CD4-positive, alpha-beta T cell treated with Interleukin-4 for 4 hours (primary cell): ENCODE measurements at places on chromosomes 2 and 18.

DNA sequence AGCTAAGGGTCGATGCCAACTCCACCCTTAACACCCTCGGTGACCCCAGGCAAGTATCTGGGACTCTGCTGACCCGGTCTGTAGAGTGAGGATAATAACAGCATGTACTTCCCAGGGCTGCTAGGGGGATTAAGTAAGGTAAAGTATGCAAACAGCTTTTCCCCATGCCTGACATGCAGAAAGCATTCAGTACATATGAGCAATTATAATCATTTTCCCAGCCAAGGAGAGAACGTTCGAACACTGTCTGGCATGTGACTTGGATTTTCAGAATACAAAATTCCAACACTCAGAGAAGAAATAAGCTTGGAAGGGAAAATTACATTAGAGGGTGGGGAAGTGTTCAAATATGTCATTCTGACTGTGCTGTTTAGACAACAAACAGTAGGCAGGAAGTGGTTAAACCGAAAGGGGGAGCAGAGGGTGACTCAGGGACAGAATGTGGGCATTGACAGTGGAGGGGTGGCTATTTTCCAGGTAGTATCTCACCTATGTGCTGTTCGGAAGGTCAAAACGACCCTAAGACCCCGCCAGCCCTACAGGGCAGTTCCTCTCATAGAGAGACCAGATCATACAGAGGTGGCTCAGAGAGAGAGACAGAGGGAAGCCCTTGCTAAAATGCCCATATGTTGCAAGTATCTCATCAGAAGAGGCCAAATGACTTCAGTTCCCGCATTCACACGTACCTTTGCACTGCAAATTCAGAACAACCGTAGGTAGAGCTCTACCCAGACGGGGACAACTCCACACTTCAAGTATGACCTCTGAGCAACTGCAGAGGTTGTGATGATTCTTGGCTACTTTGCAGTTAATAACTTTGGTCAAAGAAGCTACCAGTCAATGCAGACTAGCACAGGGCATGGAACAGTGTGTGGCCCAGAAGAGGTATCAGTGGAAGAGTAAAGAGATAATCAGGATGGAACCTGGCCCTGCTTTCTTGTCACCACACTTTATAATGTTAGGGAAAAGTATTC is 14.8 kb downstream of the ASPRV1 start:
- DNase-seq, result peak; percentile 83

DNA sequence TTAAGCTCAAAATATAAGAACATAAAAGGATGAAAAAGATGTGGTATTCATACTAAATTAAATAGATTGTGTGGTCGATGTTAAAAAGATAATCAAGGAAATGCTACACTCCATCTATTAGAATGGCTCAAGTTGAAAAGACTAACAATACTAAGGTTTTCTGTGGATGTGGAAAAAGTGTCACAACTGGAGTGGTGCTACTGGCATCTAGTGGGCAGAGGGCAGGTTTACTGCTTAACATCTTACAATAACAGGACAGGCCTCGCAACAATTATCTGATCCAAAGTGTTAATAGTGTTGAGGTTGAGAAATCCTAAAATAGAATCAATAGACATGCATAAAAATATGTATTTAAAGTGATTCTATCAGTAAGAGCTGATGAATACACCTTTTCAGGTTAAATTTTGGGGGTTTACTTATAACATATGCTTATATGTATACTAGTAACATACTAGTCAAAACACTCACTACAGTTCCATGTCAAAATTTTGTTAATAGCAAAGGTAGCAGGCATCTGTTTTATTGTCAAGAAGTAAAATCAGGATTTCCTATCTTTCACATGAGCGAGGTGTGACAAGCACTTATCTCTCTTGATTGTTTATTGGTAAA is 91.5 kb upstream of the TMEFF2 start:
- no peak for DNase-seq

GRCh38 chr2:127859712-127860085 is 1.7 kb upstream of the POLR2D start:
- peak; percentile 58 for DNase-seq

GRCh38 chr2:25168256-25169072 is at the start of gene POMC:
POMC (minus strand) TSS chr2:25168580; CDS start chr2:25164772, 3,808 bp downstream.
- DNase-seq, result no peak

- no peak for DNase-seq
Observed at GRCh38 chr2:180990337-180990736, 9.9 kb downstream of the UBE2E3 start.

DNA sequence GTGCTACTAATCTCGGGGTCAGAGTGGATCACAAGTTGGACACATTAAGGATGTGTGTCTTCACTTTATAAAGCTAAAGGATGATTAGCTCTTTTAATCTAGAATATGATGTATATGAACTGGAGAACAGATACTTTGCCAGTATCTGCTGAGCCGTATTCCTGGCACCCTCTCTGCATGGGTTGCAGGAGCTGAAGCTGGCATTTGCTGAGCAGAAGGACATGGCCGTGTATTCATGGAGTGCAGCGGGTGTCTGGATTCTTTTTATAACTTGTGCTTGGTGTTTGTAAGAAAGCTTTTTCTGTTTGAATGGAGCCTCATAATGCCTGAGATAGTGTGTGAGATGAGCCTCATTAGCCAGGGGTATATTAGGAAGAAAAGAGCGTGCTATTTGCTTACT is 103.9 kb upstream of the MCFD2 start:
- DNase-seq, result no peak

GRCh38 chr18:44054514-44054913 is 626.2 kb upstream of the SETBP1 start:
- no peak for DNase-seq

- DNase-seq, result no peak
Observed at GRCh38 chr2:71889759-71890684, 257.6 kb downstream of the CYP26B1 start.

DNA sequence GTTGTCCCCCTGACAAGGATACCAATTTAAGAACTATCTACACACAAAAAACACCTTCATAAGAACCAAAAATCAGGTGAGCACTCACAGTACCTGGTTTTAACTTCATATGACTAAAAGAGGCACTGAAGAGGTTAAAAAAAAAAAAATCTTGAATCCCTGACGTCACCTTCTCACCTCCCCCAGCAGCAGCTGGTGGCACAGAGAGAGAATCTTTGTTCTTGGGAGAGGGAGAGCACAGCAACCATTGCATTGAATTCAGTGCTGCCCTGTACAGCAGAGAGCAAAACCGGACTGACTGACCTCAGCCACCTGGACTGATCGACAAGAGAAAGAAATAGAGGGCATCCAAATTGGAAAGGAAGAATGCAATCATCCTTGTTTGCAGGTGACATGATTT is 566.0 kb downstream of the TMX3 start:
- no peak for DNase-seq

GRCh38 chr2:148865512-148865911 is 9.5 kb upstream of the KIF5C start:
- no peak for DNase-seq

DNA sequence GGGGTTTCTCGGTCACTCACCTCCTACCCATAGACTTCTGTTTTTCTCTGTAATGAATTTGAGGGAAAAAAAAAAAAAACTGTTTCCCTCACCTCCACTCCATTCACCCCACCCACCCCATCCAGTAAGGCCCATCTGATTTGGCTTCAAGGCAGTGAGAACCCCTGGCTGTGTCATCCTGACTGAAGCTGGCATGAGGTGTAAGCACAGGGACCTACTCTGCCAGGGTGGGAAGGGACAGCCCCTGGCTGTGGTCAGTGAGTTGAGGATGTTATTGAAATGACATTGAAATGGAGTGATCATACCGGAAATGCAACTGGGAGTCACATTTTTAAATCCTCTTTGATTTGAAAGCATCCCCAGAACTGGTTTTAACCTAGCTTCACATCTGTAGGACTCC is 19.1 kb upstream of the BCL2L11 start:
- no peak for DNase-seq

DNA sequence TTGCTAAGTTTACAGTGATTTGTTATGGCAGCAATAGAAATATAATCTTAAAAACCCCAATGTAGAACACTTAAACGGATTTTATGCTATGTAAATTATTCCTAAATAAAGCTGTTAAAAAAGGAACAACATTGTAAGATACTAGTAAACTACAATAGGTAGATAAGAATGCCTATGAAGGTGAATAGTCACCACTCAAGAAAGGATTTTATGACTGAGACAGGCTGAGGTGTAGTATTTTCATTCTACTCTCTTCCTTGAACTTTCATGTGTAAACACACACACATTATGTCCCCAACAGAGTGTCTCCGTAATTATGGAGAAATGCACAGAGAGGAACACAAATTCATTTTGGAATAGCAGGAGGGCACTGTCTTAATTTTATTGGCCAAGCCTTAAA is 183.9 kb upstream of the ST6GAL2 start:
- no peak for DNase-seq

- DNase-seq, result no peak
Observed at GRCh38 chr2:100919316-100919715, 82.8 kb upstream of the RPL31 start.

- DNase-seq, result no peak
Observed at GRCh38 chr2:196957442-196957841, 30.9 kb upstream of the PGAP1 start.

GRCh38 chr2:2158189-2158826 is 172.8 kb downstream of the MYT1L start:
- no peak for DNase-seq

- DNase-seq, result no peak
Observed at GRCh38 chr2:128726911-128727310, 408.2 kb upstream of the HS6ST1 start.

DNA sequence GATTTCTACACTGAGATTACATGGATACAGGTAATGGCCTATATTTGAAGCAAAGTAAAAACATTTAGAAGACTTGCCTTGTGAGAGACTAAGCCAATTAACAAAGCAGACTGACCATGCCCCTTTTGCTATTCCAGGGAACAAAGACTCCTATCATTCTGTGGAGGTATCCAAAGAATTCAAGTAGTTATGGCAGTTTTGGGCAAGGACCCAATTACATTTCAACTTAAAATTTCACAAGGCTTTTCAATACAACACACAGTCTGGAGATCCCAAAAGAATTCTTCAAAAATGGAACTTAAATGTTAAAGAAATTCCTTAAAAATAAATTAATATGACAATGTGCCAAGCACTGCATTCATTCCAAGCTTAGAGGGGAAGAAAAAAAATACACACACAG is 109.2 kb upstream of the CHRNA1 start:
- DNase-seq, result no peak

- DNase-seq, result no peak
Observed at GRCh38 chr2:45932278-45932975, 281.0 kb downstream of the PRKCE start.

GRCh38 chr2:160505256-160505655 is 11.6 kb upstream of the RBMS1 start:
- DNase-seq, result no peak

DNA sequence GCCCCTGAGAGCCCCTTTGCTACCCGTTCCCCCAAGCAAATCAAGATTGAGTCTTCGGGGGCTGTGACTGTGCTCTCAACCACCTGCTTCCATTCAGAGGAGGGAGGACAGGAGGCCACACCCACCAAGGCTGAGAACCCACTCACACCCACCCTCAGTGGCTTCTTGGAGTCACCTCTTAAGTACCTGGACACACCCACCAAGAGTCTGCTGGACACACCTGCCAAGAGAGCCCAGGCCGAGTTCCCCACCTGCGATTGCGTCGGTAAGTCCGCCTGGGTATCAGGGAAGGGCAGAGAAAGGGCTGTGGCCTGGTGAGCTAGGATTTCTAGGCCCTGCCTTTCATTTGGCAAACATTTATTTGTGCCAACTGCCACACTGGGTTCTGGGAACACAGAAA is 63.4 kb downstream of the TET3 start:
- no peak for DNase-seq

- no peak for DNase-seq
Observed at GRCh38 chr2:121480826-121481225, 49.9 kb upstream of the RNU4ATAC start.

- DNase-seq, result no peak
Observed at GRCh38 chr2:27581417-27582128, 1.3 kb upstream of the ZNF512 start.

GRCh38 chr2:15634846-15635490 is 43.3 kb downstream of the DDX1 start:
- no peak for DNase-seq

DNA sequence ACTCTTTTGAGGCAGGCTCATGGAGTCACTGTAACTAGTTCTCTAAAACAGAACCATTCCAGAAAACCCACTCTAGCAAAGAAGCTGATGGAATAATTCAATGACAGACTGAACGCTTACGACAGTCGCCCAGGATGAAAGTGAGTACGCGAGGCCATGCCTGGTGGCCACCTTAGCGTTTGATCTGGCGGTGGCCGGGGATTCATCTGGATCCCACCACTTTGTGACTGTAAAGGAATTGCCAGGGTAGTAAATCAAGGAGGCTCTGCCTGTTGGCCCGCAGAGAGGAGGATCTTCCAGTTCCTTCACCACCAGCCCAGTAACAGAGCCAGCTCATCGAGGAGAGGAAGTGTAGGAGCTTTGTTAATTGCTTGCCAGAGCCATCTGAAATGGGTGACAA is 34.6 kb downstream of the GREB1 start:
- no peak for DNase-seq

- no peak for DNase-seq
Observed at GRCh38 chr2:234993541-234993981, 41.7 kb downstream of the SH3BP4 start.

DNA sequence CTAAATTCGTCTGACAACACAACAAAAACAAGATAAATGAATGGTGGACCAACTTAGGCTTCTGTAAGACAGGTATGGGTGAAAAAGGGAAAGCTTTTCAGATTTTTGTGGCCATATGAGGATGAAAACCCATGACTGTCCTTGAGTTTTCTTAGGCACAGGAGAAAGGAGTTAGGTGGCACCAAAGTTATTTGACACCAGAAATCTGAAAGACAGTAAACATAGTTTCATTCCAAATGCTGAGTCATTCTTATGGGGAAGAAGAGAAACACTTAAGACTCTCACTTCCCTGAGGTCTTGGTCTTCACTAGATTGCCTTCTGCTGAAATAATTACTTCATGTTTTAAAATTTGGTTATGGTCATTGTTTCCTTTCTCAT is 5.2 kb upstream of the GPD2 start:
- no peak for DNase-seq

- no peak for DNase-seq
Observed at GRCh38 chr2:38021589-38021988, 54.4 kb downstream of the CYP1B1 start.

- DNase-seq, result no peak
Observed at GRCh38 chr2:8437228-8437948, 244.5 kb upstream of the ID2 start.
